ENCODE measurements at places on chromosomes 1 and 21.

GRCh38 chr1:106600626-106601025, 455.8 kb upstream of the PRMT6 start:
- DNase-seq: no peak

GRCh38 chr1:25338986-25339385, 852 bp downstream of the TMEM50A start:
- no peak for DNase-seq

- DNase-seq: no peak
These were observed 770.7 kb upstream of the CXADR start for GRCh38 chr21:16742131-16742641.

DNA sequence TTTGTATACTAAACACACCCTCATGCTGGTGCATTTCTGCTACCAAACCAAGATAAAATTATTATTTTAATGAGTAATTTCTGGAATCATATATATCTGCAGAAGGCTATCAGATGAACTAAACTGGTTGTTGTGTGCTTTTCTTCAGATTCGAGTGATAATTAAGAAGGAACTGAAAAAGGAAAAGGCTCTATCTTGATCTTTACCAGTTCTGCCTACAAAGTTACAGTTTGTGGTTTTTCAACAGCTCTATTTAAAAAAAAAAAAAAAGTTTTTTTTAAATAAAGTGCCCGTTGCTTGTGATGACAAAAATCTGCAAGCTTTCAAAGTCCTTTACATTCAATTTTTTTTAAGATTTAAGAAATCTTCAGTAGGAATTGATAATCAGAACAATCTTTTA, 13.6 kb downstream of the DENND1B start:
- DNase-seq: no peak

GRCh38 chr1:231748760-231749415, 122.3 kb downstream of the DISC1 start:
- no peak for DNase-seq

- DNase-seq: no peak
These were observed 48.8 kb upstream of the WASF2 start for GRCh38 chr1:27538793-27539192.

GRCh38 chr1:193658081-193658480, 471.7 kb upstream of the B3GALT2 start:
- DNase-seq: no peak

GRCh38 chr1:231041719-231042261, 1.7 kb upstream of the FAM89A start:
- no peak for DNase-seq

DNA sequence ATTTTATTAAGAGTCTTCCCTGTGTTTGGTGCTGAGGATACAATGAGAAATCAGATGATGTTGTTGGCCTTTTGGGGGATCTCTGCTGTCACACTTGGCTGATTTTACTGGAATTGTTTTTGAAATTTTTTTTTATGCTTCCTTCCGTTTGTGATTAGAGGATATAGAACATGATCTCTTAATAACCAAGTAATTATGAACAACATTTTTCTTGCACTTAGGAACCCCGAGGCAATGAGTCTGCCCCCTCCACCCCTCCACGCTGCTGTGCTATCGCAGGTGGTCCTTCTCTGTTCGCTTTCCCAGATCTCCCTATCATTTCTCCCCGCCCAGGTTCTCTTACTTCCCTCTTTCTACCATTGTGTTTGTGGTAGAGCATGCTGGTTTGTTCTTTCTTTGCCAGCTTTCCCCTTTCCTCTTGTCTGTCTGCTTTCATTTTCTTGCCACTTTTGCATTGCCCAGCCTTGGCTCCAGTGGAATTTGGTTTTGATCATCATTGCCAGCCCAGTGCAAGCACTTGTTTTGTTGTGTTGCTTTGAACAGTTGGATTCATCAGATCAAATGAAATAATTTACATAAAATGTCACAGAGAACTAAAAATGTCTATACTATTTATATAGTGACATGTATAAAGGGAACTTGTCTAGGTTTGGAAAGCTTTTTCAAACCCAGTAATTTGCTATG, 73.1 kb upstream of the SCCPDH start:
- DNase-seq: no peak

All from activated CD4-positive, alpha-beta T cell treated with anti-CD3 and anti-CD28 coated beads for 24 hours (primary cell).